ENCODE measurements at places on chromosomes 6 and 20.
A peak's percentile ranks its signal among the peaks of the same experiment; 100 is the strongest.

- no peak for DNase-seq
Observed at GRCh38 chr20:61138566-61138965, 113.5 kb upstream of the CDH4 start.

- peak; percentile 28 for DNase-seq
Observed at GRCh38 chr6:159169557-159170332, 545 bp downstream of the FNDC1 start.

GRCh38 chr20:9491324-9491723 is 23.1 kb upstream of the LAMP5 start:
- no peak for DNase-seq

GRCh38 chr6:29708432-29709179 is 14.6 kb upstream of the HLA-F start:
- DNase-seq = no peak

DNA sequence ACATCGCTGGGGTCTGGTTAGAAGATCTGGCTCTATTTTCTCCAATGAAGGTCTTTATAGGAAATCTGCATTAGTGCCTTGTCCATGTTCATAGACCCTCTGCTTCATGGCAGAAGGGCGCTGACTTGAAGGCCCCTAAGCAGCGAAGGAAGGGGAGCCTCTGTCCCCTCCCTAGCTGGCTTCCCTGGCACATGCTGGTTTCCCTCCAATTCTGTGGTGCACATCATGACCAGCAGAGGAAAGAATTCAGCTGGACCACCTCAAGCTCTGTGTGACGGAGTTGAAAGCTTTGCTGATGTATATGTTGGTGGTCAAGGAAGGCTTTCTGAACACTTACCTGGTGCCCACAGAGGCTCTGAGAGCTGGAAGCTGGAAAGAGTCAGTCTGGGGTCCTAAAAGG is 129.7 kb upstream of the MYLIP start:
- DNase-seq = no peak

GRCh38 chr6:4929097-4929718 is 74.6 kb downstream of the RPP40 start:
- DNase-seq = no peak

- DNase-seq = no peak
Observed at GRCh38 chr6:161151660-161152526, 122.0 kb downstream of the AGPAT4 start.

- no peak for DNase-seq
Observed at GRCh38 chr6:152942319-152942869, 40.4 kb downstream of the FBXO5 start.

- no peak for DNase-seq
Observed at GRCh38 chr6:168905451-168906090, 348.1 kb downstream of the THBS2 start.

GRCh38 chr20:49230561-49231133 is 11.4 kb downstream of the DDX27 start:
- no peak for DNase-seq

DNA sequence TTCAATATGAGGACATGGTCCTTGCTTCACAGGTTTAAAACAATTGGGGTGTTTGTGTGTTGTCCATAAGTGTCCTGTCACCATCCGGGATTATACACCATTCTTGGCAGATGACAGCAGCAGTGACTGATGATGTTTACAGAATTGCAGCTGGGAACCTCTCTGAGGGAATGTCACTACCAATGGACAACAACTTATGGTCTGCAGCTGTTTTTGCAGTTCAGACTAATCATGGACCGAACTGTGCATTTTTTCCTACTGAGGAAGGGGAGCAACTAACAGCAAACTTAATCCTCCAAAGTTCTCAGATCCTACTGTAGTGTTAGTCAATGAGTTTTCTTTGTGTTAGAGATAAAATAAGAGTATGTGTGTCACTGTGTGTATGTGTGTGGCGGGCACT is 26.0 kb downstream of the FAM229B start:
- DNase-seq = no peak

DNA sequence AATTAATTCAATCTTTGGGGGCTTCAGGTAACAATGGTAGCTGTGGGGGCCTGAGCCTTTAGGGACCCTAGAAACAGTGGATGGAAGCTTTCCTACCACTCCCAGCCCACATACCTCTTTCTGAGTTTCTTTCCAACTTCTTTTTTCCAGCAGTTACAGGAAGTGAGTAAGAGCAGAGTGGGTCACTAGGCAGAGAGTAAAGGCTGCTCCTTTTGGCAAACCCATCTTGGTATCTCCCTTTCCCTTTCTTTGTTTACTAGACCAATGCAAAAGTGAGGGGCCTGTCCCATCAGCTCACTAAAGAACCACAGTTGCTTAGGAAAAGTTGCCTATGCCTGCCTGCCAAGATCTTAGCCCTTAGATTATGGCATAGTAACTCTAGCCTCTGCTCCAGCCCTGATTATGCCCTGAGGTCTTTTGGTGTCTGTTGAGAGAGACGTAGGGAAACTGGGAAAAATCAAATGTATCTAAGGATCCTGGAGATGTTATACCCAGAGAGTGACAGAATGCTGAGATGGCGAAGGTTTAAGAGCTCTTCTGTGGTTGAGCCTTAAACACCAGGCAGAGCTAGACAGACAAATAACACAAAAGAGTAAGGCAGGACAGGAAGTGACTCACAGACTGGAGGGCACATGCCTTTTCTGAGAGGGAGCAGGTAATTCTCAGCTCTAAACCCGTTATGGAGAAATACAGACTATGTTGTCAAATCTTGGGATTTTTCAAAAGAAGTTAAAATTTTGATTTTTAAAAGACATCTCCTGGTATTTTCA is 31.3 kb downstream of the TRMT6 start:
- DNase-seq = peak; percentile 42

DNA sequence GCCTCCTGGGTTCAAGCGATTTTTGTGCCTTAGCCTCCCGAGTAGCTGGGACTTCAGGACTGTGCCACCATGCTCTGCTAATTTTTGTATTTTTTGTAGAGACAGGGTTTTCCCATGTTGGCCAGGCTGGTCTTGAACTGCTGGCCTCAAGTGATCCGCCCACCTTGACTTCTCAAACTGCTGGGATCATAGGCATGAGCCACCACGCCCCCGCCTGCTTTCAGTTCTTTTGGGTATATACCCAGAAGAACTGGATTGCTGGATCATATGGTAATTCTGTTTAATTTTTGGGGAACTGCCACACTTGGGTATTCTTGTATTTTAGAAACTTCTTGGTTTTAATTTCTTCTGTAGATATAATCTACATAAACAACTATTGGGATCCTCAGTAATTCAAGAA is 17.0 kb downstream of the CDS2 start:
- DNase-seq = no peak

DNA sequence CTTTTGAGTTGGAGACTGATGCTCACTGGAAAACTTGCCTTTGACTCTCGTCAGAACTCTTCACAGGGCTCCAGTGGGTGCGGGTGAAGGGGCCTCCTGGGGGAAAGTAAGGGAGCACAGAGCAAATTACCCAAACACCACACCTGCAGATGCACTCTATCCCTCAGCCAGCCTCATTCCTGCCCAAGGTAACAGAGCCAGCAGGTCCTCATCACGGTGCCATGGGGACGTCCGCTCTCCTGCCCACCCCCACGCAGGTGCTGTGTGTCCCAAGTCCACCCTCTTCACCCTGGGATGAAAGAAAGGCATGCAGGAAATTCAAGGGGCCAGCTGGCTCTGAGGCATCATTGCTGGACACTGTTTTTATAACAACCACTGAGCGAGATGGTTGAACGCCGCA is 269.0 kb downstream of the SMOC2 start:
- DNase-seq = no peak

GRCh38 chr6:168943231-168943905 is 310.3 kb downstream of the THBS2 start:
- no peak for DNase-seq

DNA sequence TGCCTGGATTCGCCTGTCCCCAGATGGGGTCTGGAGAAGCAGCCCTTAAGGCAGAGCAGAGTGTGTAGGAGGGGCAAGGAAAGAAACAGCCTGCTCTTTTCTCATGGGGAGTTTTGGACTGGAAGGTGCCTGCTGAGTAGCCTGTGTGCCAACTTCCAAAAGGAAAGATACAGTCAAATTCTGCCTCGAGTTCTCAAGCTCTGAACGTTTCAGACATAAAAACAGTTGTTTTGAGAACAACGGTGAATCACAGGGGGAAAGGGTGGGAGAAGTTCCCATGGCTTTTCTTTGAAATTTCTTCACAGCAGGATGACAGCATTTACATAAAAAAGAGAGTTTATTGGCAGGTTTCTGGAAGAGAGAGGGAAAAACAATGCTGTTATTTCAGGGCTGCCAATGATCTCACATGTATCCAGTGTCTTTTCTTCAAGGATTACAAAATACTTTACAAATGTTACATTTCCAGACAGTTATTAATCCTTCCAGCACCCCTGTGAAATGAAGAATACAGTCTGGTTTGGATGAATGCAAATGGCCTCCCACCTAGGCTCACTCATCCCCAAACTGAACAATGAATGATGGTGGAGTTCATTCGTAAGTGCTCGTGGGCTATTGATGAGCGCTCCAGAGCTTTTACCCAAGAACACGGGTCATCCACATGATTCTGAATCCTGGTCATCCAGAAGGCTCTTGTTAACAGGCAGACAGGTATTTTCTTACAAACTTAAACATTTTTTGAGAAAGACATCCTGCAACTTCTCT is 33.8 kb upstream of the ECI2 start:
- DNase-seq = no peak

- no peak for DNase-seq
Observed at GRCh38 chr6:42710316-42710715, 12.1 kb downstream of the PRPH2 start.

DNA sequence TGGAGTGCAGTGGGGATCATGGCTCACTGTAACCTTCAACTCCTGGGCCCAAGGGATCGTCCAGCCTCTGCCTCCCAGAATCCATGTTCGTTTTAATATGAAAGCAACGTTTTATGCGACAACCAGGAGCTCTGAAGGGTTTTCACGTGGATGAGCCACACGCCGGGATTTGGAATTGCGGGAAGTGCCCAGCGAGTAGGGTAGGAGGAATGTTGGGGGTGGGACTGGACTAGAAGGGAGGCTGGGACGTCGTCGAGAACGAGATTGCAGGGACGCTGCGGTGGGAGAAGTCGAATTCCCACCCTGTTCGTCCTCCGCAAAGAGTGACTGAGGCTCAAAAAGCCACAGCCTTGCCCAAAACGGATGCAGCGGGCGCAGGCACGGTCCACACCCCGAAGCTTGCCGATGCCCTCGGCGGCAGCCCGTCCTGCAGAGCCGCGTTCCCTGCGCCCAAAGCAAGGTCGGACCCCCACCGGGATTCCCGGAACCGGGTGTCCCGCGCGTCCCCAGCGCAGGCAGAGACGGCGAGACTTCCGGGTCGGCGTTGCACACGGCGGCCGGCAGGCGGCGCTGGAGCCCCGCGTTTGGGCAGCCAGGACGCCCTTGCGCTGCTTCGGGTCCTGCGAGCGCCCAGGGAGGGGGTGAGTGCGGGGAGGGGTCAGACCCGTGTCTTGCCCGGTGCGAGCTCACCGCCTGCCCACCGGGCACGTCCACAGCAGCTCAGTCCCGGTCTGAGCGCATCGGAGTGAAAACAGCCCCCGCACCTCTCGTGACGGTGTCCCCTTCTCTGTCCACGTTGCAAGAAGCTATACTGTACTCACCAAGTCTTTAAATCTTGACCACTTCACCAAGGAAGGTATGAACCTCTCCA is 87.8 kb downstream of the DHX35 start:
- peak; percentile 66 for DNase-seq

- DNase-seq = no peak
Observed at GRCh38 chr6:6436946-6437345, 116.5 kb upstream of the F13A1 start.

DNA sequence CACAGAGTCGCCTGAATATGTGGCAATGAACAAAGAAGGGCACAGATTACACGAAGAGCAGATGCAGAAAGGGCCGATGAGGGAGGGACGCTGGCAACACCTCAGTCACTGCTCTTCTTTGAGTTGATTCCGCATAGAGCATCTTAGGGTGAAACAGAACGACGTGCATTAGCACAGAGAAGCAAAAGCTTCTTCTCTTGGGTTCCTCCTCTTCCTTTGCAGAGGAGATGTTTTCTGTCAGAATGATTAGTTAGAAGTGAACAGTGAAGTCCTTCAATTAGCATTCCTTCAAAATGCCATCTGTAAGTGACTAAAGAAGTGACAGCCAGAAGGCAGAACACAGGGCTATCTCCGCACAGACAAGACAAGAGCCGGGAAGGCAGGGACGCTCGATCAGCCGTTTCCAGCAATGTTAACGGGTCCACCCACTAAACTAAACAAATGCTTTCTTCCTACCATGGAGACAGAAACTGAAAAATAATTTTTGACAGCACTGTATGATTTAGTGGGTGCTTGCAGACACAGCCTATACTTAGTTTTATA is 219.8 kb upstream of the AGPAT4 start:
- no peak for DNase-seq

DNA sequence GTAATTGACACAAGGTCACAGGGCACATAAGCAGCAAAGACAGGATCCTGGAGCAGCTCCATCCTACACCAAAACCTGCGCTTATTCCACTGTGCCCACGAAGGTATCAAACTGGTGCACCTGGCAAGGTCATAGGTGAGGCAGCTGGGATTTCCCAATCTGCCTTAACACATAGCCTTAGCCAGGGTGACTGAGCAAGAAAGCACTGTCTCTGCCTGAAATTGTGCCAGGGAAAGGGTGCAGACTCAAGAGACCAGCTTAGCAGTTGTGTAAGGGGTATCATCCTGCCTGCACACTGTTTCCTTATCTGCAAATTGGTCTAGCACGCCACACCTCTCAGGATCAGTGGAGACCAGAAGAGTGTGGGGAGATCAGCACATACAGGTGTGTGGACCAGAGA is 82.8 kb downstream of the MAFB start:
- no peak for DNase-seq

DNA sequence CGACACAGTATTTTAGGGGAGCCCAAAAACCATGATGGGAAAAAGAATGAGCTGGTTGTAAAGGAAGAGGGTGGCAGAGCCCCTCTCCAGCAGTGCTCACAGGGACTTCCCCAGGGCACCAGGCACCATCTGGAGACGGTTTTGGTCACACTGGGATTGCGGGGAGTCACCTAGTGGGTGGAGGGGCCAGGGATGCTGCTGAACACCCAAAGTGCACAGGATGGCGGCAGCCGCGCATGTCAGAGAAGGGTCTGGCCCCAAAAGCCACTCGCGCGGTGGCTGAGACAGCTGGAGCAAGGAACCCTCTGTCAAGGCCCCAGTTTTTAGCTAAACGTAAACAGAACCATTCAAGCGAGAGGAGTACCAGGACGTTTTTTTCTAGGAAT is 10.8 kb downstream of the CTSZ start:
- no peak for DNase-seq

DNA sequence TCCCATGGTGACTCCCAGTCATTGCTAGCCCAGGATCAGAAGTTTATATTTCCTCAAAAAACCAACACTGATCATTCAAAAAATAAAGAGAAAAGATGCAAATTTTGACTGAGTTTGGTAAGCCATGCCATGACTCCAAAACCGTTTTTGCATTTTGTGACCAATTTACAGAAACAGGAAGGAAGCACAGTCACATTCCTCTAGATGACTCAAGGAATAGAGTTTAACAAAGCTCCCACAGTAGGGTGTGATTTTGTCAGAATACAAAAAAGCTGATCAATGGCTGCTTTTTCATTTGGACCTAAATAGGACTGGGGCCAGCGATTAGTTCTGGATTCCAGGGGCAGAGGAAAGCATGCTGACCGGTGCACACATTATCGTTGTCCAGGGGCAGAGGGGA is 179.4 kb upstream of the AFDN start:
- peak; percentile 31 for DNase-seq

- DNase-seq = no peak
Observed at GRCh38 chr6:24403501-24403824, 727 bp downstream of the MRS2 start.

- DNase-seq = no peak
Observed at GRCh38 chr20:15900443-15900842, 672.8 kb downstream of the KIF16B start.

GRCh38 chr6:5302995-5303622 is 41.8 kb downstream of the FARS2 start:
- peak; percentile 39 for DNase-seq
